Iris pigment epithelial cell (primary cell): ENCODE measurements at places on chromosomes 7 and 10.

- DNase-seq = no peak
Observed at GRCh38 chr7:22213081-22213480, 143.9 kb downstream of the RAPGEF5 start.

- peak; percentile 51 for DNase-seq
Observed at GRCh38 chr7:68706291-68706690, 892.0 kb upstream of the AUTS2 start.

GRCh38 chr10:102779680-102780526 is 36.2 kb downstream of the WBP1L start:
- peak; percentile 86 for DNase-seq

DNA sequence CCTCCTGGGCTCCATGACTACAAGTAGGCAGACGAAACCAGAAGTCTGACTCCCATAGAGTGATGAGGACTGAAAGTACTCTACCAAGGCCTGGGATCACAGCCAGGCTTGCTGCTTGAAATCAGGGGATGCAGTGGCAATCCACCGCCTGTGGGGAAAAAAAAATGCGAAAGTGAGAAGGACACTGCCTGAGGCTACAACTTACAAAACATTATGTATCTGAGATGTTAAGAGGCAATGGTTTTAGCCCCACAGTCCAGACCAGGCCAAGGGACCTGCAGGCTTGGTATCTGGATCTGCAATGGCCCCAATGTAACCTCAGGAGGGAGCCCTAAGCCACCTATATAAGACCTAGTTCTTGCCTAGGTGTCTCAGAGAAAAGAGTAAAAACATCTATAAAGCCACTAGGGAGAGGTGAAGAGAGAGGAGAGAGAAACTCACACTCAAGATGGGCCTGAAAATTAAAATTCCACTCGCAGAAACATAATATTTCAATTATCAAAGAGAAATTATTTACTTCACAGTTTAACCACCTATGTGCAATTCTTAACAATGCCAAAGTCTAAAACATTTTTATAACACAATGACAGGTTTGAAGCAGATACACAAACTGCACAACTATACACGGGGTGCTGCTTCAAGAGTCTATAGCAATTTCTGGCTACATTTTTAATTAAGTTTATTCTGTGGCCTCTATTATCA is 13.9 kb downstream of the DNAJC1 start:
- DNase-seq = peak; percentile 86
